ENCODE measurements at places on chromosomes 1 and 21. TPM values are rescaled to one million over a fixed set of nuclear protein-coding genes. Genes with fewer than 3 reads are reported as not detected.

KCNE2 gene
- total RNA-seq: not detected

C1orf116 gene
- not detected for total RNA-seq

PTCH2 gene
- 0.05 TPM for total RNA-seq

HLX gene
- 5.6 TPM for total RNA-seq

SOX13 gene
- 1.5 TPM for total RNA-seq

Measured in smooth muscle cell of the umbilical artery (primary cell).